ENCODE measurements at places on chromosomes 2 and 18.

- DNase-seq: no peak
Observed at GRCh38 chr2:179715871-179716270, 145.5 kb downstream of the ZNF385B start.

- no peak for DNase-seq
Observed at GRCh38 chr18:46156124-46156745, 52.0 kb downstream of the HAUS1 start.

DNA sequence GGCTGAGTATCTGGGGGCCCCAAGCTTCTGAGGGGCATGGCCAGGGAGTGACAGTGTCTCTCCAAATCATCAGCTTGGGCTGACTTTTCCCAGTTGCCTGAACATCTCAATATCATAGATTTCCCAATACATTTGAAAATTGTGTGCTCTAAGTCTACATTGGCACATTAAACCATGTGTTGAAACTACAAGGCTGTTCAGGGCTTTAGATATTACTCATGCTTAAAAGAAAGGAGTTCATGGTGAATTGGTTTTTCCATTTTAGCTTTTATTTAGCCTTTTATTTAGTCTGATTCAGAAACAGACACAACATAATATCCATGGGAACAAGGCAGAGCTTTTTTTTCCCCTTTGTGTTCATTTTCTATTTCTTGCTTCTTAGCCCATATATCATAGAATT, 49.9 kb upstream of the GALR1 start:
- DNase-seq: no peak

- DNase-seq: no peak
Observed at GRCh38 chr18:36833120-36833519, 4.2 kb downstream of the KIAA1328 start.

- DNase-seq: no peak
Observed at GRCh38 chr2:144215701-144216675, 303.9 kb downstream of the ZEB2 start.

GRCh38 chr2:103159018-103159417, 397.2 kb downstream of the TMEM182 start:
- DNase-seq: no peak

GRCh38 chr2:8796315-8796848, 41.0 kb downstream of the KIDINS220 start:
- no peak for DNase-seq

GRCh38 chr2:100990166-100990565, 11.9 kb upstream of the RPL31 start:
- DNase-seq: no peak

DNA sequence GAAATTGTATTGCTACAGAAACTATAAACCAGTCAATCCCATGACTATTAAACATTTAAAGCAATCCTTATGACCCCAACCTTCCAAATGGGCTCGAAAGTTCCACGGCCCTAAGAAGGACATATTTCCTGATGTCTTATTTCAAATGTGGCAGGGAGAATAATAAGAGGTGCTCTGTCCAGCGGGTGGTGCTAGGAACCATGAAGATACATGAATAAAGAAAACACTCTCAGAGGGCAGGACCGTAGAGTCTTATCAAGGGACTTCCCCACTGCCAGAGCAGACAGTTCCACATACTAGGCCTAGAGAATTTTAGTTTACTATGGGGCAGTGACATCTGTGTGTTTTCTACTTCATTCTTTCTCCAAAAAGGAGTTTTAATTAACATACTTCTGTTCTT, 187.1 kb upstream of the PIK3C3 start:
- DNase-seq: peak; percentile 20

DNA sequence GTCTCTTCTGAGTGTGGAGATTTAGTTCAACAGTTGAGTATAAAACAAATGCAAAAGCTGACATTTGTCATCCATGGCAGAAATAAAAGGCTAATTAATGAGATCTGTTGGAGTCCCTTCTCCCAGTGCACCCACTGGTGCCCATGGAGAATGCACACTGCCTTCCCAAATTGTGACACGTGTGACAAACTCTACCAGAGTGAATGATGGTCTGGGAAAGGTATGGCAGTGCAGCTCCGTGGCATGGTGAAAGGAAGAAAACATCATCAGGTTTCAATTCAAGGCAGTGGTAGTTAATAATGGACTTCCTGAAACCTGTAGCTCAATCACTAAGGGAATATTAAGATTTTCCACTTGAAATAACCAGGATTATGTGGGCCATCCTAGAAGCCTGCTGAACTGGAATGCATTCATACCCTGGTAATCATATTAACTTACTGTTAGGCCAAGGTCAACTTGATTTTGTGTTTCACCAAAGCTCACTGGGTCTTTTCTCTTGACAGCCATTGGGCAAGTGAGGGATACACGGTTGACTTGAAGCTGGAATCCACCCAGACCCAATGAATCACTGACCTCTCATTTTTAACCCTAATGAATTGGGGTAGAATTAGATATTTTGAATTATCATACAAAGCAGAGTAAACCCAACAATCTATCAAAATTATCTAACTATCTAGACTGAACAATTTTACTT, 167.6 kb downstream of the AFF3 start:
- no peak for DNase-seq

- no peak for DNase-seq
Observed at GRCh38 chr2:12363138-12363537, 353.6 kb upstream of the TRIB2 start.

GRCh38 chr2:126527836-126528490, 128.0 kb upstream of the GYPC start:
- peak; percentile 69 for DNase-seq

DNA sequence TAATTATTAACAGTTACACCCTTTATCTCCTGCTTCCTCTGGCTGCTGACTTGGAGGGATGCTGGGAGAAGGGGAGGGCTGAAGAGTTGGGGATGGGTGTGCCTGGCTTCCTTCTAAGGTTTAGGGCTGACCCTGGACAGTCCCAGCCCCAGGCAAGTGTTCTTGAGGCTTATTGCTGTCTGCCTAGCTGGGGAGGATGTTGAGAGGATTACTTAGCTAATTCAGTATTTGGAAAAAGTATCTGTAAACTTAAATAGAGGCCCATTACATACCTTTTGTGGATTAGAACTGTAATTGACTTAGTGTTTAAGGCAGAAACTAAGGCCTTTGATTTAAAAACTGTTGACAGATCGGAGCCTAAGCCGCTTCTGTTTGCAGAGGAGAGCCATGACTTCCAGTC, 67.6 kb downstream of the AGAP1 start:
- no peak for DNase-seq

DNA sequence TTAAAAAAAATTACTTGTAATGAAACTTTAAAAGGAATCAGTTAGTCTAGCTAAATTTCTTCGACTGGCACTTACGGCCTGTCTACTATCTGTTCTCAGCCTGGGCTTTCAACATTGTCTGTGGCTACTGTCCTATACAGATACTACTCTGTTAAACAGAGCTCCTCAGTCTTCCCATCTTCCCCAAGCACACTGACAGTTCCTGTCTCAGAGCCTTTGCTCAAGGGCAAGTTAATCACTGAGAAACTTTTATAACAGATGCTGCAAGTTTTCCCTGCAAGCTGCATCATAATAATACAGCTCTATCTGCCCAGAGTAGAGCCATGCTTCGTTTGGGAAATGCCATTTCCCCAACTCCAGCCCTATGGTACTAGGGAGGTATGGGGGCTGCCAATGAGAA, 11.3 kb upstream of the YPEL5 start:
- no peak for DNase-seq
